ENCODE measurements at places on chromosomes 3 and 15. TPM values are rescaled to one million over a fixed set of nuclear protein-coding genes. Genes with fewer than 3 reads are reported as not detected.

- DNase-seq = no peak
Measured at GRCh38 chr3:19742935-19743334, 191.1 kb downstream of the EFHB start.

MINDY2 gene
- 32.4 TPM for total RNA-seq

- no peak for DNase-seq
Measured at GRCh38 chr15:83066034-83066733, 868 bp downstream of the BTBD1 start.

GABRR3 gene
- not detected for total RNA-seq

RAD18 gene
- 20.1 TPM for total RNA-seq

ABHD10 gene
- total RNA-seq = 60.9 TPM

- DNase-seq = no peak
Measured at GRCh38 chr3:72120039-72120438, 335.1 kb upstream of the PROK2 start.

DNA sequence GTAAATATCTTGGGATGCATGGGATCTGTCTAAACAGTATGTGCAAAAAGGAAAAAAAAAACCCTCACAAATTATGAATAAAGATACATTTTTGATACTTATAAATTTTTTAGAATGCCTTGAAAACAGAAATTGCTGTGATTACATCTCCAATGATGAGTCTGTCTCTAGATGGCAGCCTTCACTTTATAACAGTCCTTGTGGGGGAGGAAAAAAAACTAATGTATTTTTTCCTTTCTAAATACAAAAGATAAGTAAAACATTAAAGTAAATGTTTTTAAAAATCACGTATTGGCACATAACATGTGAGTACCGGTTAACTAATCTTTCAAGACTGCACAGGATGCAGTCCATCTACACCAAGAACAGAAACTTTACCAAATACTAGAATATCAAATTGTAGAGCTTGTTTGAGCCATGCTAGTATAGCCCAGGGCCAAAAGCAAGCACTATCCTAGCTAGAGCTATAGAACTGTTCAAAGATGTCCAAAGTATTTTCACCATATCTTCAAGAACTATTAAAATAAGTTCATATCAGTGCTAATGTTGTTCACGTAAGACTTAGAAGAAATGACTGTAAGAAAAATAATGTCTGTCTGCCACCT is 206.4 kb downstream of the STAG1 start:
- DNase-seq = peak; percentile 8

- no peak for DNase-seq
Measured at GRCh38 chr3:196652961-196653795, 13.7 kb downstream of the NRROS start.

DNA sequence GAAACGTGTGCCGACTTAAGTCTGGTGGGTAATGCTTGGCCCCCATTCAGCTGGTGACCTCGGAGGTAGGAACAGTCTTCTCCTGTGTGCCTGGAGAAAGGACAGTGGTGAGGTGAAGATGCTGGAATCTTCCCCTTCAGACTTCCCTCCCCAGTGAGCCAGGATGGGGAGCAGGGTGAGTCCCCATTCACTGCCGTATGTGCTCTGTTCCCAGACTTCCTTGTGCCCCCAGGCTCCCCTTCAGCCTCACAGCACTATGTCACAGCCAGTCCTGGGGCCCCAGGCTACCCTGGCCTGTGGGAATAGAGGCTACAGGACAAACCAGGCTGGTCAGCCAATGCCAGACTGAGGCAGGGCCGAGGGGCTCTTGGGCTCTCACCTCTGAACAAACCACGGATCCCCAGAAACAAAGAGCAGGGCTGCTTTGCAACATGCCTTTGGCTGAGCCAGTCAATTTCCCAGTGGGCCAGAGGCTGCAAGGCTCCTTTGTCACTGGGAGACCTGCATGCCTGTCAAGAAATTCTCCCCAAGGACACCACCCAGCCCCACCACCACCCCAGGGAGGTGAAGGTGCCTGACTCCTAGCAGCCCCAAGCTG is 31.8 kb upstream of the HHATL start:
- DNase-seq = no peak

DNA sequence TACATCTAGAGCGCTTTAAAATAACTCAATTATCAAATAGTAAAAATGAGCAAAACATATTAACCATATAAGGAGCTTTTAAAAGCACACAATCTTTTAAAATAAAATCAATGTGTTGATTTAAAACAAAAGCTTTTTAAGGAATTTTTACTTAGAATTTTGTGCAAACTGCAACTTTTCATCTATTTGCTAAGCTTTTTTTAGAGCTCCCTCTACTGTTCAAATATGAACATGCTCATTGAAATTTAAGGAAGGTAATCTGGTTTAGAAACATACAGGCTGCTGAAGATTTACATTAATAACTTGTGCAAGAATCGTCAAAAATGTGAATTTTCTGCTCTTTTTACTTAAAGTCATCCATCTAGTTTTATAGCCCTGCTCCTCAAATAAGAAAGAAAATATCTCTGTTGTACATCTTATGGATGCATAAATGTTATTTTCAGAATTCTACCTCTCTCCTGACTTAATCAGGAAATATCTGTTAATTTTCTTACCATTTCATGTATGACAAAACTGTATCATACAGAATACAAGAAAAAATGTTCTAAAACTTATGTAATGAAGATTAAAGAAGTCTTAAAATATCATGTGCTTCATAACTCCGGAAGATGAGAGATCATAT is 469.4 kb upstream of the ROBO2 start:
- DNase-seq = peak; percentile 6

CLSTN2 gene
- total RNA-seq = 26.9 TPM
